Activated CD4-positive, alpha-beta memory T cell treated with anti-CD3 and anti-CD28 coated beads for 36 hours (primary cell): ENCODE measurements at places on chromosomes 11 and 22.

DNA sequence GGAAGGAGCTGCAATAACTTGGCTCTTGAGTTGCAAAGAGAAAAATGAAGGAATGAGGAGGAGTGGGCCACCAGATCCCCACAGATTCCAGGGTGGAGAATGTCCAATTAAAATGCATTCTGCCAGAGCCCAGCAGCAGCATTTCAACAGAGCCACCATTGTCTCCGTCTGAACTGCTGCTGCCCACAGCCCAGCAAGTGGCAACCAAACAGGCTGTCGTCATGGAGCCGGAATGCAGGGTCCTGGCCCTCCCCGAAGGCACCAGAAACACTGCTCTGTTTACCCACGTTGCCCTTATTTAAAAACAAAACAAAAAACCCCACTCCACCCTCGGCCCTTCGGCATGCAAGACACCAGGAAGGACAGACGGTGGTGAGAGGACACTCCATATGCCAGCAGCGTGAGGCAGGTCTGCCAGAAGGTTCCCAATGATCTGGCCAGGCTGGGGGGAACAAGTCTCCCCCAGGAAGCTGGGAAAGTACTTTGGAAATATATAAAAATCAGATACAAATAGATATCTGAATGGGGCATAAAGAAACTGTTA lies 32.5 kb downstream of the PLEKHA7 start:
- H3K27ac ChIP-seq, result no peak overlapping the region
- H3K27me3 ChIP-seq, result no peaks in the 10 kb centered on the region
- H3K4me1 ChIP-seq, result peaks cover 10% of the 10 kb centered on the region
- DNase-seq, result no peak
- H3K4me3 ChIP-seq, result no peak overlapping the region

DNA sequence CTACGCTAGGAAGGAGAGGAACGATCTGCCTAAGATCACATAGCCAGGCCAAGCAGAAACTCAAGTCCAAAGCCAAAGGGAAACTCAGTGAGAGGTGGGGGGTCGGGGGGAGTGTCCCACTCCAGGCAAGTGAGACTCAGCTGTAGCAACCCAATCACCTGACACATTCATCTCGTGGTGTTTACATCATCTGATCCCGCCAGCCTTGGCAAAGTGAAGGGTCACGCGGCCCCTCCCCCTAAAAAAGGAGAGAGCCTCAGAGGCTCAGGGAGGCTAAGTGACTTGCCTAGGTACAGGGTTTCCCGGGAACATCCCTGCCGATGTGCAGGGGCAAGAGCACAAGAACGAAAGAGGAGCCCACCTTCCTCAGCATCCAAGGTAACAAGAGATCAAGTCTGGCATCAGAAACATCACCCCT lies 21.5 kb downstream of the MYH9 start:
- no peaks in the 10 kb centered on the region for H3K27me3 ChIP-seq
- H3K4me3 ChIP-seq, result peak overlapping the region; percentile 49

- H3K4me1 ChIP-seq, result peaks cover 4% of the 10 kb centered on the region
- DNase-seq, result no peak
- no peak overlapping the region for H3K27ac ChIP-seq
- no peaks in the 10 kb centered on the region for H3K27me3 ChIP-seq
- no peaks in the 10 kb centered on the region for H3K36me3 ChIP-seq
These were observed 16.2 kb upstream of the SPTY2D1 start for GRCh38 chr11:18650353-18650752.

DNA sequence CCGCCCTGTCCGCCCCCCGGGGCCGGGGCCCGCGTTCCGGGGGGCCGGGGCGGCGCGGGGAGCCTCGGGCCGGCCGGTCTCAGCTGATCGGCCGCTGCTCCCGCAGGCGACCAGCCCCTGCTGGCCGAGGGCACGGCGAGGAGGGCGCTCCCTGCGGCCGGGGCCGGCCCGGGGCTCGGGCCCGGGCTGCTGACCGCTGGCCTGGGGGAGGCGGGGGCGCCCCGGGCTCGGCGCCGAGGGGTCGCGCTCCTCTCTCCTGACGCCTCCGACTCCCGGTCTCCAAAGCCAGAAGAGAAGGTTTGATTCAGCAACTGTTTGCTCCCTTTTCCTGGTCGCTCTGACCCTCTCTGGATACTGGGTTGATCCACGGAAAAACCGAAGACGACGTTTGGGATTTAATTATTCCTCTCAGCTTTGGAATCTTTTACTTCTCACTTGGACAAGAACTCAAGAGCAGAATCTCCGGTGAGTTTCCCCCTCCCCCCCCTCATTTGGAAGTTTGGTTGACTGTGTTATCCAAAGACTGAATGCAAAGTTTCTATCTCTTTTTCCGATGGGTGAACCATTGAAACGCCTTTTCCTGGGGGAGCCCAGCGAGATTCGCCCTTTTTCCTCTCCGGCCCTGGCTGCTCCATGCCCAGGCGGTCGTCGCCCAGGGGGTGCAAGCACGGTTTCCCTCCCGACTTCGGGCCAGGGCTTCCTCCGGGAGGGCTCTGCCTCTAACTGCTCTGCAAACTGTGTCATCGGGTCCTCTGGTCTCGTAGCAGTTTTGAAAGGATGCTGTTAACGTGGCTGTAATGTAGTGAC lies 725 bp downstream of the KDM2A start:
- no peaks in the 10 kb centered on the region for H3K27me3 ChIP-seq
- H3K36me3 ChIP-seq, result peaks cover 16% of the 10 kb centered on the region
- peak overlapping the region; percentile 99 for H3K4me3 ChIP-seq

DNA sequence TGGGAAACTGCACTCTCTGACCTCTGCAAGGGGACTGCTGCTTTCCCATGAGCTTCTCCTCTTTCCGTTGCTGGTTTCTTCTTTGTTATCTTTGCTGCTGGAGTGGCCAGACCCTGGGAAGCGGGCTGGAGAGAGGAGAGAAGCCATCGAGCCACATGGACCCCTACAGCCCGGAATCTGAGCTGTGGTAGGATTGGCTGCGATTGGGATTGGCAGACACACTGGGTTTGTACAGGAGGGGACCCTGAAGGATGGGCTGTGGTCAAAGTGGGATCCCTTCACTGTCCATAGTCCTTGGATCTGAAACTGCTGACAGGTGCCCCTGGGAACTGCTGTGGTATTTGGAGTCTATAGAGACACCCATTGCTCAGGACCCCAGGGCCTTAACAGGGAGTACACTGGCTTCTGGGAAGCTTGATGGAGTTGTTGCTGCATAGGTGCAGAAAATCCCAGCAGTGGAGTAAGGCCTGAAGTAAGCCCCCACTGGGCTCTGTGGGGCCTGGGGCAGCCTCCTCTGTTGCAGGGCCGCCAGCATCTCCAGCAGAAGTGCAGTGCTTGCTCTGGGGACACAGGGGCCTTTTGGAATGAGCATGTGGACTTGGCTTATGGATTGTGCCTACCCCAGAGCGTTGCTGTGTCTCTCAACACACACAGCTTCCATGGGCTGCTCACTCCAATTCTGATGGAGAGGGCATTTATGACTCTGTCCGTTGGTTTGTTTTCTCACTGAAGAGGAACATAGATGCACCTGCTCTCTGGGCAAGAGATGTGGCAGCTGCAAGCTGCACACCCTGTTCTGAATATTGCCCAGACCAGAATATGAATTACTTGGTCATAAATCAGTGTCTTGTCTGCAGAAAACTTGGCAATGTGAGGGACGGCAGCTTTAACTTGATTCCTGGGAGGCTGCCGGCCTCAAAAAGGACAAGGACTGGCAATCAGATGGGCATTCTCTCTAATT lies 32.0 kb downstream of the BCR start:
- H3K4me1 ChIP-seq, result peaks cover 57% of the 10 kb centered on the region
- no peak overlapping the region for H3K4me3 ChIP-seq
- peak overlapping the region; percentile 13 for H3K27ac ChIP-seq
- peaks cover 4% of the 10 kb centered on the region for H3K36me3 ChIP-seq
- DNase-seq, result no peak
- no peaks in the 10 kb centered on the region for H3K27me3 ChIP-seq

DNA sequence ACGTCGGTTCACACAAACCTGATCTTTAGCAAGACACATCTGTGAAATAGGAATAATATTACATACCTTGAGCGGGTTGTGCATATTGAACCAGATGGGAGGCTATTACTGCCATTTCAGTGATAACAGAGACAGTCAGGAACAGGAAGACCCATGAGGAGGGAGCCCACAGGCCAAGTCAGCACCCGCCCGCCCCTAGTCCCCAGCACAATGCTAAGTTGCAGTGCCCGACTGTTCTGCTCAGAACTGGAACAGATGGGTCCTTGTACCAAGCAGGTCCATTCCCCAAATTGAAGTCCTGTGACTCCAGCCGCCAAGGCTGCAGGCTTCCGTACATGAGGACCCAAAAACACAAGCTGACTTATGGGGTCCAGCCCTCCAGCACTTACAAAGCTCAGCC lies 9.3 kb downstream of the CXCR5 start:
- H3K4me3 ChIP-seq, result peak overlapping the region; percentile 7
- H3K4me1 ChIP-seq, result peaks cover 95% of the 10 kb centered on the region
- no peak for DNase-seq
- H3K27ac ChIP-seq, result peak overlapping the region; percentile 93

DNA sequence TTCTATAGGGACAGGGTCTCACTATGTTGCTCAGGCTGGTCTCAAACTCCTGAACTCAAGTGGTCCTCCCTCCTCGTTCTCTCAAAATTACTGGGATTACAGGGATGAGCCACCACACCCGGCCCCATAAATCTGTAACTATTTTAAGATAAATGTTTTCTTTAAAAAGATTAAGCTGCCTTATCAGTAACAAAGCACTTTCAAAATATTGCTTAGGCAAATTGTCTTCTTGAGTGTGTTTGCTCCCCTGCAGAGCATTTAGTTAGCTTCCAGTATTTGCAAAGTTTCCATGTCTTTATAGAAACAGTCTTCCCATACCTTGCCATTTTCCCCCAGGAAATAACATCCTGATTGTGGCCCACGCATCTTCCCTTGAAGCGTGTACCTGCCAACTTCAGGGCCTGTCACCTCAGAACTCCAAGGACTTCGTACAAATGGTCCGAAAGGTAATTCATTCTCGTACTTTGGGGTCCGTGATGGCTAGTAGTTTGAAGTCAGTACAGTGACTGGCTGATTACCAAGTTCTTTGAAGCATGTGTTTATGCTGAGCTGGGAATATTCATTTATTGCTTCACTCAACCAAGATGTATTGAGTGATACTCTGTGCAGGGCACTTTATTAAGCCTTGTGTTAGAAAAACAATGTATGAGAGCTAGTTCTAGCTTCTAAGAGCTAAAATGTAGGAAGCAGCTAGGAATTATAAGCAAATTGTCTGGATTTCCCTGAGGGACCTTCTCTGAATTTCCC lies 30.4 kb upstream of the CRTAM start:
- H3K27ac ChIP-seq, result peak overlapping the region; percentile 0
- H3K27me3 ChIP-seq, result no peaks in the 10 kb centered on the region
- H3K4me1 ChIP-seq, result peaks cover 31% of the 10 kb centered on the region
- H3K36me3 ChIP-seq, result peaks cover 10% of the 10 kb centered on the region

DNA sequence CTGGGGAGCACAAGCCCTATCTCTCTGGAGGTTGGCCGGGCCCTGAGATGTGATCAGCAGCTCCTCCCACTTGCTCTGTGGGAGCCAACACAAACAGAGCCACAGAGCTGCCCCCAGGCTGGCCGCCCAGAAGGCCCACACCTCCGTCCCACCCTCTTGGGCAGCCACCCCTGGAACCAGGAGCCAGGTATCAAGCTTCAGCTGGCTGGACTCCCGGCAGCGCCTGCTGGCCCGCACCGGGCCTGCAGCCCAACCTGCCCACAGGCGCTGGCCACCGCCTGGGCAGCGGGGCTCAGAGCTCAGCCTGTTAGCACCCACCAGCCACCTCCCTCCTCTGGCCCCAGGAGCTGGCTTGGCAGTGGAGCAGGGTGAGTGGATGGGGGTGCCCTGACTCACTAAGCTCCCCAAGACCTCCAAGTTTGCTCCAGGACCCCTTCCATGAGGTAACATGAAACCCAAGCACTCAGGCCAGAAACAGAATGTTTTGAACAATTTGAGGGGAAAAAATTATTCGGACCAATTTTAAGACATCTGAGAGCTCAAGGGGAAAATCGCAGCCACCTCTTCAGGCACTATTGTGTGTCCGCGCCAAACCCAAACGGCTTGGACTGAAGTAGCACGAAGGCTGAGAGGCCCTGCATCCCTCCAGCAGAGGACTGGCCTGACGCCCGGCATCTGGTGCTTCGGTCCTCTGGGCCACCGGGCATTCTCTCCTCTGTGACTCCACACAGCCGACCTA lies 450.8 kb downstream of the SOX6 start:
- H3K4me1 ChIP-seq, result no peaks in the 10 kb centered on the region
- H3K4me3 ChIP-seq, result no peak overlapping the region
- H3K27me3 ChIP-seq, result no peaks in the 10 kb centered on the region
- DNase-seq, result no peak

DNA sequence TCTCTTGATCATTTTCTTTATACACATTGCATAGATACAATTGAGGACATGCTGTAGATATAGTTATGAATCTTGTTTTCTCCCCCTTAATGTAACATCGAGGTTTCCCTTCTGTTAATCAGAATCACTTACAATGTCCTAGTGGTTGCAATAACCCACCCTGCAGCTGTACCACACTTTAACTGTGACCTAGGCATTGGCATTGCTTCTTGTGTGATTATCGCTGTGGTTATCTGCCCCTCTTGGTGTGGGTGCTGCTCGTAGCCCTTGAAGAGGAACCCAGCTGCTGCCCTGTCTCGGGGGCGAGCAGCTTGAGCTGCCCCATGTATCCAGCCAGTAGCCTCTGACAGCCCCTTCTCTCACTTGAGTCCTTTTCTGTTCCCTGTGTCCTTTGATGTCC lies 1.5 kb downstream of the DGAT2 start:
- H3K4me1 ChIP-seq, result peaks cover 31% of the 10 kb centered on the region
- DNase-seq, result no peak
- H3K27me3 ChIP-seq, result peaks cover 8% of the 10 kb centered on the region
- no peaks in the 10 kb centered on the region for H3K36me3 ChIP-seq

- no peak for DNase-seq
- H3K4me1 ChIP-seq, result peaks cover under 1% of the 10 kb centered on the region
- H3K27me3 ChIP-seq, result peaks cover 10% of the 10 kb centered on the region
- H3K4me3 ChIP-seq, result no peak overlapping the region
These were observed 31.1 kb upstream of the LYVE1 start for GRCh38 chr11:10599388-10600175.

- no peaks in the 10 kb centered on the region for H3K4me1 ChIP-seq
- H3K27me3 ChIP-seq, result peaks cover 21% of the 10 kb centered on the region
- no peaks in the 10 kb centered on the region for H3K36me3 ChIP-seq
- no peak overlapping the region for H3K4me3 ChIP-seq
- no peak for DNase-seq
These were observed 48.7 kb upstream of the ZBED5 start for GRCh38 chr11:10906521-10906920.

DNA sequence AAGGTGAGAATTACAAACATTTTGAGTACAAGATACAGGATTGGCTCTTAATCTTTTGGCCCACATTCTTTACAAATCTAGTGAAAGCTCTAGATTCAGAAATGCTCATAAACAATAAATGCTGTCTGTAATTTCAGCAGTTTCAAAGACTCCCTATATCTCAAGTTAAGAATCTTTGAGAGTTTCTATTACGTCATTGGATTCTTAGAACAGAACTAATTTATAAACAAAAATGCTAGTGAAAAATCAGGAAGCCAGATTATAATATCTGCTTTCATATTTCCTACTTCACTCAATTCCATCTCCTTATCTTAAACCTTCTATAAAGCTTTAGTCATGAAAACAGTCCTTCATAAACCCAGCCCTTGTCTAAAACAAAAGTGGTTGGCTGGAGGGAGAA lies 32.1 kb downstream of the CTSC start:
- H3K27ac ChIP-seq, result no peak overlapping the region
- peaks cover 53% of the 10 kb centered on the region for H3K36me3 ChIP-seq

- H3K4me1 ChIP-seq, result no peaks in the 10 kb centered on the region
- no peak for DNase-seq
- H3K4me3 ChIP-seq, result no peak overlapping the region
- H3K27me3 ChIP-seq, result peaks cover 2% of the 10 kb centered on the region
These were observed 92.1 kb downstream of the INSC start for GRCh38 chr11:15206791-15207190.

GRCh38 chr11:117872975-117873827 lies 3.3 kb downstream of the FXYD6 start:
- no peak overlapping the region for H3K27ac ChIP-seq
- H3K4me1 ChIP-seq, result peaks cover 23% of the 10 kb centered on the region
- DNase-seq, result no peak
